ENCODE measurements at places on chromosomes 5 and 9.

DNA sequence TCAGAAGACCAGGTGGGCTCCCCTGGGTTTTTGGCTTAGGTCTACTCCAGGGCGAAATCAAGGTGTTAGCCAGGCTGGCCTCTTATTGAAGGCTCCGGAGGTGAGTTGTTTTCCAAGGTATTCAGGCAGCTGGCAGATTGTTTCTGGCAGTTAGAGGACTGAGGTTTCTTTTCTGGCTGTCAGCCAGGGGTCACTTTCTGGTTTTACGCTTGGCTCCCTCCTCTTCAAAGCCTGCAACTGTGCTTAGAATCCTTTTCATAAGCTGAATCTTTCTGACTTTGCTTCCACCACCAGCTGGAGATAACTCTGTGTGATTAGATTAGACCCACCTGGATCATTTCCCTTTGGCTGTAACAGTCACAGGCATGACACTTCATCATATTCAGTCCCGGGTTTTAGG lies 24.6 kb downstream of the RFK start:
- DNase-seq: no peak

DNA sequence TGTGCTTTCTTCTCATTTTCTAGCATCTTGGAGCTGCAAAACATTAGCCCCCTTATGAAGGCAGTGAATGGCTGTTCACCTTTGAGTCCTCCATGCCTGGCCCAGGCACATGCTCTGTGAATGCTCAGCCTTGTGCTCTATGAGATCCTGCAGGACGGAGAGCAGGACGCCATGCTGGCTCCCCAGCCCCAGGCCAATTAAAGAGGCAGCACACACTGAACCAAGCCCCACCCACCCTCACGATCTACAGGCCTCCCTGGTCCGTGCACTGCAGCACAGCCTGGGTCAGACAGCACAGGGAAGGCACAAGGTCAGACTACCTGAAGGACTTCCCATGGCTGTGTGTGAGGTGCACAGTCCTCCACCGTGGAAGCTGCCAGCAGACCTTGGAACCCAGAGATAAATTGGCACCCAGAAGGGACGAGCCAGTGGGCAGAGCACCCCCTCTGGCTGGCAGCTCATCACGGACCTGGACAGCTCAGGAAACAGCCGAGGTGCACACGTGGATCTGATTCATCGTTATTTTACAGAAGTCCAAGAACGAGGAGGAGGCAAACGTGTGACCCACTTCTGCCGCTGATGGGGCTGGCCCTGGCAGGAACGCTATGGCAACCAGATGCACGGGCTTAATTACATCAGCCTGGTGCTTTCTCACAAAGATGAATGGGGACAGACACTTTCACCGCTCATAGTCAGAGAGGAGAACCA lies 59.5 kb downstream of the OLFM1 start:
- DNase-seq: no peak

DNA sequence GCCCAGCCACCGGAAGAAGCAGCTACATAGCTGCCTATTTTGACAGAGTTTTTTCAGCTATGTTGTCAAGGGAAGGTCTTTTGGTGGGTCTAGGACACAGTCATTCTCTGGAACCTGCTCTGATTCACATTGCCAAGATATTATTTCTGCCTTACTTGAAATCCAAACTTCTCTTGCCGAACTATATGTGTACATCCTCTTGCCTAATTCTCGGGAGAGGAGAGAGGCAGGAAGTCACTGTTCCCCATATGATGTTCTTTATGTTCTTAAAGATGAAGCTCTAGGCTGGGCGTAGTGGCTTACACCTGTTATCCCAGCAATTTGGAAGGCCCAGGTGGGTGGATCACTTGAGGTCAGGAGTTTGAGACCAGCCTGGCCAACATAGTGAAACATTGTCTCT lies 8.6 kb downstream of the TMEM252 start:
- no peak for DNase-seq

DNA sequence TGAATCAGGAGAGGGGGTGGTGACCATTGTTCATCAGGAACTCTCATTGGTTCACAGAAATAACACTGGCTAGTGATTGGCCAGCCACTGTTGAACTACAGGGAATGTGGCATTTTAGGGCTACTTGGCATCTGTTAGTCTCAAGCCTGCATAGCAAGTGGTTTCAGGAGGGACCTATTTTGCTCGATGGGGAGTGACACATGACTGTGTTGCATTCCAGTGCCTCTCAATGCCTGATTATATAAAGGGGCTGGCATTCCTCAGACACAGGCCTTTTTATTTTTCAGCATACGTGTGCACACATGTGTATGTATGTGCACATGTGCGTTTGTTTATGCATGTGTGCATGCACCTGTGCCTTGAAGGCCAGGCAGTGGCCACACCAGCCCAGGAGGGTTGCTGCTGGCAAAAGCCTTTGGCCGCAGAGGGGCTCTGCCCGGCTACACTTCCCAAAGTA lies 23.2 kb downstream of the FGD3 start:
- no peak for DNase-seq

DNA sequence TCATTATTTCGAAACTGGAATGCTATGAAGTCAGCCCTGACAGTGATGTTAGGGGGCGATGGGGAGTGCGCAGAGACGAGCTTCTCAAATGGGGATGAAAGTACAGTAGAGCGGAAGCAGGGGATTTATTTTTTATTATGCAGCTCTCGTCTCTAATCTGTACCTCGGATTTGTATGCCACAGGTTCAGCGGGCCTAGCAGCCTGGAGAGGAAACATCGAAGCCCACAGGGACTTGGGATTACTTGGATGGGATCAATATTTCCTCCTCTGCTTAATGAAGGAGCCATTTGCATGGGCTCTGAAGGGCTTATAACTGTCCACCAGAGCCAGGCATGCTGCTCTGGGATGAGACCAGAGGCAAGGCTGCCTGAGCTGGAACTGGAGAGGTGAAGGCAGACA lies 133.5 kb upstream of the RAPGEF1 start:
- DNase-seq: no peak

DNA sequence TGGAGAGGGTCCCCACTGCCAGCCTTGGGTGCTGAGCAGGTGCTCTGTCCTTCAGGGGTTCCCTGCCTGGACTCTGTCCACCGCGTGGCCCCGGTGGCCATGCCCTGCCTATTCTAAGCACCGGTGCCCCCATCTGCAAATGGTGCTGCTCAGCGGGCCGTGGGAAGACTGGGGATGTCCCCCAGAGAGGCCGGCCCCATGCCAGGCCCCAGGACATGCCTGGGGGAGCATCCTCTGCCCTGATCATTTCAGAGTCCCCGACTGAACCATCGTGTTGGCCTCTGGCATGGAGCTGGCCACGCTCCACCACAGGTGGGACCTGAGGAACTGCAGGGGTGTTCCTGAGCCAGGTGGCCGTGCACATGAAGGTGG lies 64.7 kb downstream of the RXRA start:
- no peak for DNase-seq

GRCh38 chr9:96505316-96505991 lies 55.5 kb downstream of the HABP4 start:
- DNase-seq: no peak

GRCh38 chr5:105639511-105639910 lies 2031.2 kb downstream of the EFNA5 start:
- DNase-seq: no peak

- DNase-seq: peak; percentile 28
These were observed 485 bp downstream of the FAM53C start for GRCh38 chr5:138338411-138339090.

DNA sequence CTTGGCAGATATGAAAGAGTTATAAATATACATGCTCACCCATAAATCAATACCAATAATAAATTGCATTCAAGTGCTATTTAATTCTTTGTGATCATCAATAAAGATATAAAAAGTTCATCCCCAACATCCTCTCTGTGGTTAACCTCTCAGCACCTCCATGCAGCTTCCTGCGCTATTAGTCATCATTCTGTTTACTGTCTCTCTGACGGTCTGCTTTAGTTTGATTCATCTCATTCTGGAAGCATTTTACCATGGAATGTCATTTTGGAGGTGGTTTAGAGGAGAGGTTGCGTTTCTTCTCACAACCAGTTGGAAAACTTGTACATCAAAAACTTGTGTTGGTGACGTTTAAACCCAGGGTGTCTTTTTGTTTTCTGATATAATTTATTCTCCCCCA lies 486.6 kb downstream of the BRINP1 start:
- DNase-seq: no peak

DNA sequence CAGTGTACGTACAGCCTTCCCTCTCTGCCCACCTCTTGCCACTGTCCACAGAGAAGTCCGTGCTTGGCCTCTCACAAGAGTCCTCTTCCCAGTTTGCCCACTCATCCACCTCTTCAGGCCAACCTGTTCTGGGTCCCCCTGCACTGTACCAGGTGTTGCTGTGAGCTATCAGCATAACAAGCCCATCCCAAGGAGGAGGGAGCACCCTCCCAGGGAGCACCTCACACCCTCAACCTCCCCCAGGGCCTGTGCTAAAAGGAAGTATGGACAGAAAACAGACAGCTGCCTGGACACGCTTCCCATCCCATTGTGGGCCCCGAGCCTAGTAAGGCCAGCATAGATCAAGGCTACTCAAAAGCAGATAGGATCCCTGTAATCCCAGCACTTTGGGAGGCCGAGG lies 114.2 kb upstream of the ICE1 start:
- no peak for DNase-seq

GRCh38 chr5:58940446-58940845 lies 357.6 kb downstream of the RAB3C start:
- no peak for DNase-seq

DNA sequence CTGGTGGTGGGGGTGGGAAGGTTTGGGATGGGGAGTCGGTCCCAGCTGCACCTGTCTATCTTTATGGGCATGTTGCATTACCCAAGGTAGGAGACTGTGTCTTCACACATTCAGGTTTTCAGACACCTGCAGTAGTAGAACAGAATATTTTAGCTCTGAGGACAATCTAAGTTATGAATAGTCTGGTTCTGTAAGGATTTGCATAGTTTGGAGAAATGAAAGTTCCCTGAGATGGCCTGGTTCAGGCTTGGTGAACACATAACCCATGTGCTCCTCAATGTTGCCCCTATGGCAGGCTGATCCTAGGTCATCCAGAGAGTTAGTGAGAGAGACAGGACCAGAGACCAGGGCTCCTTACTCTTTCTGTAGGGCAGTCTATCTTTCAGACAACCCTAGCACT lies 20.7 kb downstream of the TNFSF8 start:
- DNase-seq: no peak

- no peak for DNase-seq
These were observed 38.1 kb downstream of the PBX3 start for GRCh38 chr9:125785248-125785751.

- no peak for DNase-seq
These were observed 81.6 kb downstream of the TLE1 start for GRCh38 chr9:81607593-81608288.

GRCh38 chr5:39698838-39699560 lies 274.2 kb upstream of the DAB2 start:
- no peak for DNase-seq

DNA sequence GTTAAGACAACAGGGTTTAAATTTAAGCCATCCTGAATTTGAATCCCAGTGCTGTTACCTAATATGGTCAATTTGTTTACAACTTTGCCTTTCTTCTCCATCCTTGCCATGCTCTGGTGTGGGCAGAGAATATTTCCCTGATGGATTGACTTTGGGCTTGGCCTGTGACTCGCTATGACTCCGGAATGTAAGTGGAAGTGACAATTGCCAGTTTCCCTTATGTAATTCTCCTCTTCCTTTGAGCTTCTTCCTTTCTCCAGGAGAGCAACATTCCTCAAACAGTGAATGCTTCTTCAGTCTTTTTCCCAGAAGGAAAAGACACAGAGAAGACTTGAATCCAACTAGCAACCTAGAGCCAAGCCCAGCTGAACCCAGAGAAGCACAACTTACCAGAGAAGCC lies 159.1 kb downstream of the LURAP1L start:
- no peak for DNase-seq

DNA sequence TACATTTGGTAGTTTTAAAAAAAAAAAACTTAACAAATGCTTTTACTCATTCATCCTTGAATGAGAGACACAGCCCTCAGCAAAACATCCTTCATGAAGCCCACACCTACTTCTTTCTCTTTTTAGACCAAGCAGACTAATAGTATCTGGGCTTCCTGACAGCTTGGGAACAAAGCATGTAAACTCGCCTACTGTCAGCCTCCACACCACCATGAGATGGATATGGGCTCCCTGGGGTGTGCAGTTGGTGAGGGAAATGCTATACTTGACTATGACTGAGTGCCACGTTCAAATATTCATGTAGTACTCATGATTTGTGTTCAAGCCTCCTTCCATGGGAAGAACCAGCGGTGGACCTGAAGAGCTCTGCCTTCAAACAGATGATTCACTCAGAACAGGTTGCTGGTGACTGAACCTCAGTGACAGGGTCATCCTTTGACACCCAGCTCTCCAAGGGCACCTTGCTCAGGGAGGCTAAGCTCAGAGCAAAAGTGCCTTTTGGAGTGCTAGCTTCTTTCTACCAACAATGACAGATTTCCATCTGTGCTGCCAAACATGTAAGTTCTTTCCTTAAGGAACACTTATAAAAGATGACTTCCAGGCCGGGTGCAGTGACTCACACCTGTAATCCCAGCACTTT lies 36.8 kb downstream of the SLC22A5 start:
- no peak for DNase-seq

DNA sequence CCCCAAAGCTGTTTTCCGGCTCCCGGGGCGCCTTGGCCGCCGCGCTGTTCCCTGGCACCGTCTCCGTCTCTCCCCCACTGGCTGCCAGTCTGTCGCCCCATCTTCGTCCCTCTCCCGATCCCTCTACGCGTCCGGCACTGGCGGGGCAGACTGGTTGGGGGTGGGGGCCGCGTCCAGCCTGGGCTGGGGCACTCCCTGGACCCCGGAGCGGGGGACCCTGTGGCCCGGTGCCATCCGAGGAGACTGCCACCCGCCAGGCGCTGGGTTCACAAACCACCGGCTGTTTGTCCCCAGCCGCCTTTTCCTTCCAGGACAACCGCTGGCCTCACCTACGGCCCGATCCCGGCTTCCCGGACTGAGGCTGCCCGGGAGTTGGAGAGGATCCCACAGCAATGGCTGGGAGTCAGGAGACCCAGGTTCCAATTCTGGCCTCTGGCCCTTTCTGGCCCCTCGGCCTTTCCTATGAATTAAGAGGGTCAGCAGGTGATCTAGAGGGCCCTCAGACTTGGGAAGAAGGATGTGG lies 1.0 kb upstream of the FIBCD1 start:
- DNase-seq: no peak

- no peak for DNase-seq
These were observed 26.7 kb downstream of the NDUFS6 start for GRCh38 chr5:1827886-1828397.

DNA sequence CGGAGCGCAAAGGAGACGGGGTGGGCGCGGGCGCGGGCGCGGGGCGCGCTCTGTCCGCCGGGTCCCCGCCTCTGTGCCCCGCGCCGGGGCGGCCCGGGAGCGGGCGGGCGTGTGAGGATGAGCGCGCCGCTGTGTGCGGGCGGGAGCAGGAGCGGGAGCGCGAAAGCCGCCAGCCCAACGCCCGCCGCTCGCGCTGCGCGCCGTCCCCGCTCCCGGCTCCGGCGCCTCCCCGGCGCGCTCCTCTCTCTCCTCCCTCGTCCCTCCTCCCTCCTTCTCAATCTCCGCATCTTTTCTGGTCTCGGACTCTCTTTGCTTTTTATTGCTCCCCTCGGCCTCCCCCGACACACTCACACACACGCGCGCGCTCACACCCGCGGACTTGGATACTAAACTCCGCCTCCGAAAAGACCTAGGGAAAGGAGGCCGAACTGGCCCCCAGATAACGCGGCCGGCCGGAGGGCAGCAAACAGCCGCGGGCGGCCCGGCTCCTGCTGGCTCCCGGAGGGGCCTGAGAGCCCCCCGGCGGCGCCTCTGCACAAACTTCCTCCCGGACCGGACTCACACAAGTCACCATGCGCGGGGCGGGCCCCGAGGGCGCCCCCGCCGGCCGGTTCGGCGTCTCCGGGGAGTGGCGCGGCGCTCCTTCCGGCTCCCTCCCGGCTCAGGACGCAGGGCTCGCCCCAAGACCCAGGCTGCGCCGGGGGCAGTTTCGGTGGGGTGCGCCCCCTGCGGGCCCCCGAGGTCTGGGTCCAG lies at the start of gene FIBCD1:
TSS of gene FIBCD1 (minus strand) at position 596 of the 753 bp plus-strand sequence. CDS start 640 bp downstream, outside the sequence.
- no peak for DNase-seq

Measured in globus pallidus (tissue), 1 donor.